ENCODE measurements at places on chromosomes 12 and 14.
A peak's percentile ranks its signal among the peaks of the same experiment; 100 is the strongest.

GRCh38 chr12:60693019-60693626, 1097.3 kb downstream of the SLC16A7 start:
- no peak for DNase-seq

DNA sequence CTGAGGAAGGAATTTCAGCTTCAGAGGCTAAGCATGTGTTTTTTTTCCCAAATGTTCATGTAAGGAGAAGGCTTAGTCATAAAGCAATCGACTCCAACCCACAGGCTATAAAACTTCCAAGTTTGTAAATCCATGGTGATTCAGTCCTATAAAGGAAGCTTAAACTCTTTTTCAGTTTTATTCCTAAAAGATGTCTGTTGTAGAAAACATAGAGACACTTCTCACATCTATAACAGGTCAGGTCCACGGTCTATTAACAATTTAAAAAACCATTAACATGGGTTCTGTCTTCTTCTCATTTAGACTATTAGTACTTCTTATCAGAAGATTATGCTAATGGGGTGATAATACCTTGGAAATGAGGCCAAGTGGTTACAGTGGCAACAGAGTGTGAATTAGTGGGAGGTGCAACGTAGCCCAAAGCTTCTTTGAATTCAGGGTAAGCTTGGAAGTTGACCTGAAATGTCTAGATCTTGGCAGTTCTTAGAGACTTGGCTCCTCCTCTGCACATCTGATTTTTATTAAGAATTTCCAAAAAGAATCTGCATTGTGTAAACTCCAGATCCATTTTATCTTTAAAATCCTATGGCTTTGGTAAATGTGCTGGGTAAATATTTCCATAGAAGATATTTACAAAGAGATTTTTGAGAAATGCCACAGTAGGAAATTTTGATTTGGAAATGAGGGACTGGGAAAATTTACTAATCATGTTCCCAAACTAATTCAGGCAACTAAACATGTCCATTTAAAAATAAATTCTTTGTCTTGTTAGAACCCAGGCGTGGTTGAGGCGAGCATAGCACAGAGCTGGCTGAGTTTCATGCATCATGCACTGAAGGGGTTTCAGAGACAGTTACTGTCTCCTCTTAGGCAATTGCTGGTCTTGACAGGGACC, 86.4 kb downstream of the EML1 start:
- DNase-seq: peak; percentile 27

DNA sequence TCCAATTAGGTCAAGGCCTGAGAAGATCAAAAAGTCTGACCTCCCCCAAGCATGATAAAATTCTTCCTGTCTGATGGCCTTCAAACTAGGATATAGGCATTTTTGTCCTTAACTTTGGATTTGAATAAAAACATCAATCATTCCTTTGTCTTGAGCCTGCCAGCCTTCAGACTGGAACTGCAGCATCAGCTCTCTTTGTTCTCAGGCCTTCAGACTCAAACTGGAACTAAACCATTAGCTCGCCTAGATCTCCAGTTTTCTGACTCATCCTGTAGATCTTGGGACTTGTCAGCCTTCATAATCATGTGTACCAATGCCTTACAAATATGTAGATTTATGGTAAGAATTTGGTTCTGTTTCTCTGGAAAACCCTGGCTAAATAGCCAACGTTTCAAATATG, 721.7 kb downstream of the GALC start:
- no peak for DNase-seq

- DNase-seq: no peak
Measured at GRCh38 chr14:67778792-67779191, 37.6 kb downstream of the ZFYVE26 start.

DNA sequence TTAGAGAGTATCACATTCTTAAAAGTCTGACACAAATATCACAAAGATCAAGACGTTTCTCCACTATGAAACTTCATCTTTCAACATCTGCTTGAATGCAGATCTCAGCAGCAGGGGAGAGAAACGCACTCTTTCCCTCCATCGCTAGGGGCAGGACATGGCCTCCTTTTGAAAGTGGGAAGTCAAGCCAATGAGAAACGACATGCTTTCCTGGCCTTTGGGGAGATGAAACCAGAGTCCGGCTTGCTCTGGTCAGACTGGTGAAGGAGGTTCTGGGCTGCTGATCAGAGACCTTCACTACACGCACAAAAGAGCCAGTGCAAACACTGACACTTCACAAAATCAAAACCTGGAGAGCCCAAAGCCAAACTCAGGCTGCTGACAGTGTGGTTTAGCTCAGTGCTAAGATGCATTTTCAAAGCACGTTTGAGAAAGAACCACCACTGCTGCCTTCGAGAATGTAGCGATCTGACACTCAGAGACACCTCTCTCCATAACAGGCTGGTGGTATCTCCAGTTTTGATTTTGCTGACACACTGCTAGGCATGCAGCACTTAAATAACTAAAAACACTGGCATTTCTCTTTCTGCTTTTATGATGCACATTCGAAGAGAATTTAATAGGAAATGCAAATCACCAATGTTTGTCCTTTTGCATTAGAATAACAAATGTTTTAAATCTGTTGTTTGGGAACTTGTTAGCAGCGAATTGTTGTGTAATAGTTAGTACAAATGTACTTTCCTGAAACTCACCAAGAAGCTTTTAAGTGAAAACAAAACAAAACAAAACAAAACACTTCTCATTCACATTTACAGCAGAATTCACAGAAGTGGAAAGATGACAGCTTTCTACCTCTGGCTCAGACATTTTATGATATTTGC, 93.9 kb upstream of the OVCH1 start:
- no peak for DNase-seq

DNA sequence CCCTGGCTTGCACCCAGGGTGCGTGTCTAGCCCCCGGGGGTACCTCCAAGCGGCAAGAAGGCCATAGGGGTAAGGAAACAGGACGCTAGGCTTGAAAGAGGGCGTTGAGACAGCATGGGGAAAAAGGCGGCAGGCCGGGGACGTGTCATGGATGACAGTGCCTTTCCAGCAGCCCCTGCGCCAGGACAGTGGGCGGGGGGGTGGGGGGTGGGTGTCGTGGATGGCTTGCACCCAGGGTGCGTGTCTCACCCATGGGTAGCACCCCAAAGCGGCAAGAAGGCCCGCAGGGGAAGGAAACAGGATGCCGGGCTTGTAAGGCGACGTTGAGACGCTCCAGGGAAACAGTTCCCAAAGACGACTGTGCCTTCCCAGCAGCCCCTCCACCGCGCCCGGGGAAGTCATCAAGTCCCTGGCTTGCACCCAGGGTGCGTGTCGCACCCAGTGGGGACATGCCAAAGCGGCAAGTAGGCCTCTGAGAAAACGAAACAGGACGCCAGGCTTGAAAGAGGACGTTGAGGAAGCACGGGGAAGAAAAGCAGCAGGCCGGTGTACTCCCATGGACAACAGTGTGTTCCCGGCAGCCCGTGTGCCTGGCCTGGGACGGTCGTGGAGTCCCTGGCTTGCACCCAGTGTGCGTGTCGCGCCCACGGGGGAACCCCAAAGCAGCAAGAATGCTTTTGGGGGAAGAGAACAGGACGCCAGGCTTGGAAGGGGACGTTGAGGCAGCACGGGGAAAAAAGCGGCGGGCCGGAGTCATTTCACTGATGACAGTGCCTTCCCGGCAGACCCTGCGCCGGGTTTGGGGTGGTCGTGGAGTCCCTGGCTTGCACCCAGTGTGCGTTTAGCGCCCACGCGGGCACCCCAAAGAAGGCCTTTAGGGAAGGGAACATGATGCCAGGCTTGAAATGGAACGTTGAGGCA, 163.5 kb upstream of the ALG10B start:
- DNase-seq: no peak

- DNase-seq: no peak
Measured at GRCh38 chr12:30525171-30525570, 170.5 kb downstream of the IPO8 start.

DNA sequence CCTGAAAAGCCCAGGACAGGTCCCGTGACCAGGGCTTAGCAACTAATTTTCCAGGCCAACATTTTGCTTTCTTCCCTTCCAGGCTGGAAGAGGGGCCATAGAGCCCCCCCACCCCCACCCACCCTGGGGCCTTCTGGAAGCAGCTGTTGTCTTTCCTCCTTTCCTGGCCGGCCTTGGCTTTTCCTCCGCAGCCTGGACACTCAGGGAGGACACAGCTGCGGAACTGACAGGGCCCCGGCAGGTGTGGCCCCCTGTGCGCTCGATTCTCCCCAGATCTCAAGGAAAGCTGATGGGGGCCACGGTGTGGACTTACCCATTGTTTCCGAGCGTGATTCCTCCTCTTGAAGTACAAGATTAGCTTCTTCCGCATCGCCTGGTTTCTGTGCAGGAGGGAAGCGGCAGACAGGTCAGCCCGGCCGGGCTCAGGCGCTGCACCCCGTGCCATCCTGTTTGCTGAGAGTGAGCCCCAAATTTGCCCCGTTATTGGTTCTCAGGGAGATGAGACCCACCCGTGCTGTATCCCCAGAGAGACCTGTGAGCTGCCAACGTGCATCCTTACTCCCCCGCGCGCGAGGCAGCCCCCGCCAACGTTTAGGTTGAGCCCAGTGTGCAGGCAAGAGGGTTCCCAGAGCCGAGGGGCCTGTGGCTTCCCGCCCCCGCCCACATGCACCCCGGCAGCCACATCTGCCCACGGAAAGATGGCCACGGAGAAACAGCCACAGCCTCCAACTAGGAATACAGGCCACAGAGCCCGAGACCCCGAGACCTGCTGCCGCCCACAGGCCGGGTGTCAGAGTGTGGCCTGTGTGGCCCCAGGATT, 129.6 kb downstream of the NCOR2 start:
- DNase-seq: no peak

- DNase-seq: no peak
Measured at GRCh38 chr12:63985456-63985855, 141.0 kb downstream of the SRGAP1 start.

- no peak for DNase-seq
Measured at GRCh38 chr12:69929531-69929930, 104.5 kb downstream of the MYRFL start.

GRCh38 chr12:115378291-115378690, 694.3 kb upstream of the TBX3 start:
- no peak for DNase-seq

DNA sequence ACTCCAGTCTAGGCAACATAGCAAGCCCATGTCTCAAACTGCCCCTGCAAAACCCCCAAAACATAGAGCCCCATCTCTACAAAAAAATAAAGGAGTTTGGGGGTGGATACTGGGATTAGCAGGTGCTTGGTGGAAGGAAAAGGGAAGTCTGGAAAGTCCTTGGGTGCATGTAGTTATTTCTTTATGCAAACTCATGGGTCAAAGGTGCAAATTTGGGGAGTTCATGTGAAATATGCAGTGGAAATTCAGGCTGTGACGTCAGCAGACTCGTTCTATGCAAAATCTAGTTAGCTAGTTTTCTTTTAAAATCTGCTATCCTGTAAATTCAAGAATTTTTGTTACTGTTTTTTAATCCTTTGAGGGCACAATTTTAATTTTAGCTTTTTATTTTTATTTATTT, 51.3 kb downstream of the GNS start:
- no peak for DNase-seq

GRCh38 chr14:32934073-32934880, 4.4 kb upstream of the NPAS3 start:
- no peak for DNase-seq

GRCh38 chr12:108173160-108173559, 44.1 kb downstream of the WSCD2 start:
- no peak for DNase-seq

DNA sequence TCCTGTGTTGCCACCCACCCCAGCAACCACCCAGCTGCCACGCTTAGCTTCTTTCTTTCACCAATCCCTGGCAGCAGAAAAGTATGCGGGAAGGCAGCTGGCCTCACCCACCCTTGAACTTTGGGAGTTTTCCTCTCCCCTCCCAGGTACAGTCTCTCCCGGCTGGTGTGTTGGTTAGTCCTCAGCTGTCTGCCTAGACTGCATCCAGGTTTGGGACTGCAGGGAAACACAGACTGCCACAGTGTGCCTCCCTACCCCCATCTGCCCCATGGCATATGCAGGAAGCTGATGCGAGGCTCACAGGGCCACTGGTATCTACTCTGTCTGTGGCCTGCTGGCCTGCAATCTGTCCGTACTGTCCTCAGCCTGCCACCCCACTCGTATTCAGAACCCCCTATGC, 2.1 kb downstream of the CD9 start:
- no peak for DNase-seq

GRCh38 chr12:56645201-56645716, 525 bp downstream of the ATP5F1B start:
- no peak for DNase-seq

DNA sequence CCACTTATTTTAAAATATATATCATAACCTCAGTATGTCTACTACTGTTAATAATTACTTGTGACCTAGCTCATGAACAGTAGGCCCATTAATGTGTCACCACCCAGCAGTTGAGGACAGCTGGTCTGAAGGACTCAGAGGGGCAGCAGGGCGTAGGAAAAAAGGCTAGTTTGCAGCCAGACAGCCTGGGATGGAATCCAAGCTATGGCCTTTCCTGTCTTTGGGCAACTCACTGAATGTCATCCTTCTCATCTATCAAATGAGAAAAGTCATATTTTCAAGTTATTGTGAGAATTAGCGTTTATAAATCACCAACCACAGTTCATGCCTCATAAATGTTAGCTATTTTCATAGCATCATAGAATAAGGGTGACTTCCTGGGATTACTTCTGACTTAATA, 12.3 kb downstream of the DENND5B start:
- DNase-seq: peak; percentile 42

DNA sequence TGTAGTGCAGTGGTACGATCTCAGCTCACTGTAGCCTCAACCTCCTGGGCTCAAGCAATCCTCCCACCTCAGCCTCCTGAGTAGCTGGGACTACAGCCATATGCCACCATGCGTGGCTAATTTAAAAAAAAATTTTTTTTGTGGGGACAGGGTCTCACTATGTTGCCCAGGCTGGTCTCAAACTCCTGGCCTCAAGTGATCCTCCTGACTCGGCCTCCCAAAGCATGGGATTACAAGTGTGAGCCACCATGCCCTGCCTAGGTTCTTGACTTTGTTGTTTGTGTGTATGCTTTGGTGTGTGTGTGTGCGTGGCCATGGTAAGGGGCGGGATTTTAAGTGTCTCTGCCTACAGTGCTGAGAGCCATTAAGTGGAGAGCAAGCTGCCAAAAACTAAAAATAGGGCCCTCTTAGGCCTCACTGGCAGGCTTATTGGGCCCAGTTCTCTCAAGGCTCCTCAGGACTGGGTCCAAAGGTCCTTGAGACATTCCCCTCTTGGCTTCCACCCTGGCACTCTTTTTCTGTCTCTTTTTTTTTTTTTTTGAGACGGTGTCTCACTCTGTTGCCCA, 5.1 kb downstream of the COX14 start:
- DNase-seq: no peak

DNA sequence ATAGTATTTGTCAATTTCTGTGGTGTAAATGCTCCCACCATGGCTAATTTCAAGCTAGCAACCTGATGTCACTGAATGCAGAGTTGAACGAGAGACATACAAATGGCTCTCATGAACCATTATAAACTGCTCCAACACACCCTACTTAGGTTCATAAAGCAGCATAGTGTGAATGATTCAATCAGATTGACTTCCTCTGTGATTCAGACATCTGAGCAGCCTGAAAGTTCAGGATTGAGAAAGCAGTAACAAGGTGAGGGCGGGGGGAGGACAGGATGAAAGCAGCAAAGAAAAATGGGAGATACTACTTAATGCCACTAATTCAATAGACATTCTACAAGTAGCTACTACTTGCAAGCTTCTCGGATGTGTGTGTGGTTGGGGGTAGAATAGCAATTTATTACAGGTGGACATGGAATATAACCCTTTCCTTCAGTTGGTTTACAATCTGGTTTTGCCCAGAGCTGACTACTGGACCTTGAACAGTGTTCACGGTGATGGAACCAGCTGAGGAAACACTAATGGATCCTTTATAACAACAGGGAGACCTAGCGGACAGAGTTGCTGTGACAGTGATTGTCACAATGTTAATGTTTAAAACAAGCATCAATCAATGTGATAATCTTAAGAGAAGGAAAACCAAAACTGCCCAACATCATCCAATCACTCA, 52.5 kb upstream of the PELI2 start:
- DNase-seq: no peak
